Activated CD4-positive, alpha-beta T cell treated with anti-CD3 and anti-CD28 coated beads, Interleukin-2, amount 10 ng/mL, durations not matched to agents 24 days and 14 days (primary cell): ENCODE measurements at places on chromosomes 4 and X. TPM values are rescaled to one million over a fixed set of nuclear protein-coding genes. Genes with fewer than 3 reads are reported as not detected.

The UGT2B7 gene
- not detected in 2 replicates for total RNA-seq

The CEP44 gene
- total RNA-seq, result 18.2 and 20.3 TPM in 2 replicates

The KCNE5 gene
- 0.44 and 0.83 TPM in 2 replicates for total RNA-seq

The C4orf51 gene
- not detected in 2 replicates for total RNA-seq

The TMPRSS11B gene
- not detected in 2 replicates for total RNA-seq

The SLC9B1 gene
- total RNA-seq, result 0.23 and 0.47 TPM in 2 replicates

The ZNF275 gene
- 20.1 and 22.1 TPM in 2 replicates for total RNA-seq

The TMEM192 gene
- total RNA-seq, result 10.0 and 11.0 TPM in 2 replicates

The CFP gene
- total RNA-seq, result 4.0 and 4.4 TPM in 2 replicates

The MAGEA2 gene
- total RNA-seq, result not detected in 2 replicates

The CXCL5 gene
- not detected in 2 replicates for total RNA-seq

The GRIA2 gene
- not detected in 2 replicates for total RNA-seq

The SRPK3 gene
- total RNA-seq, result not detected in 2 replicates

The PHOX2B gene
- total RNA-seq, result not detected in 2 replicates

The CPLX1 gene
- total RNA-seq, result 1.0 and 1.7 TPM in 2 replicates

- H3K36me3 ChIP-seq, result no peaks in the 10 kb centered on the region
- no peak overlapping the region for H3K27ac ChIP-seq
- H3K4me1 ChIP-seq, result no peaks in the 10 kb centered on the region
- H3K27me3 ChIP-seq, result no peaks in the 10 kb centered on the region
- H3K4me3 ChIP-seq, result no peak overlapping the region
- no peak for DNase-seq
These were observed 715.1 kb downstream of the FSTL5 start for GRCh38 chr4:161448550-161449180.

GRCh38 chr4:40811956-40812355 is 62.2 kb downstream of the NSUN7 start:
- no peak for DNase-seq
- no peak overlapping the region for H3K4me3 ChIP-seq
- no peaks in the 10 kb centered on the region for H3K4me1 ChIP-seq
- no peak overlapping the region for H3K27ac ChIP-seq
- no peaks in the 10 kb centered on the region for H3K36me3 ChIP-seq
- peaks cover 9% of the 10 kb centered on the region for H3K27me3 ChIP-seq

DNA sequence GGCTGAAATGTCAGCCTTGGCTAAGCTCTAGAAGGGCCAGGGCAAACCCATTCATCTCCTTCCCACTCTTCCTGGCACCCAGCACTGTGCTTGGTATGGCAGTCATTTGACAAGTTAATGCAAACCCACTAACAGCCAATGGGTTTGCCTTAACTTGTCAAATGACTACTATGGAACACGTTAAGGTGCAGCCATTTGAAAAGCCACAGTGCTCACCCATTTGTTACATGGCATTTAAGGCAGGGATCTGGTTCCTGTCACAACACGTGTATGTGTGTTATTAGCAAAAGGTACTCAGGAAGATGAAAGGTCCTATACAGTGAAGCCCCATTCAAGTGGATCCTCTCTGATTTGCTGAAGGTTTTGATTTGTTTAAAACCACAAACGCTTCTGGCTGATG is 7.2 kb downstream of the CRMP1 start:
- no peaks in the 10 kb centered on the region for H3K4me1 ChIP-seq
- peak; percentile 45 for DNase-seq
- H3K27me3 ChIP-seq, result peaks cover 46% of the 10 kb centered on the region
- no peak overlapping the region for H3K4me3 ChIP-seq
- no peak overlapping the region for H3K27ac ChIP-seq
- no peaks in the 10 kb centered on the region for H3K36me3 ChIP-seq

- H3K4me1 ChIP-seq, result no peaks in the 10 kb centered on the region
- no peaks in the 10 kb centered on the region for H3K36me3 ChIP-seq
- no peak for DNase-seq
- no peak overlapping the region for H3K4me3 ChIP-seq
- H3K27ac ChIP-seq, result no peak overlapping the region
- no peaks in the 10 kb centered on the region for H3K27me3 ChIP-seq
These were observed 398.6 kb downstream of the ARHGAP24 start for GRCh38 chr4:85873566-85873965.

- DNase-seq, result no peak
- H3K27ac ChIP-seq, result no peak overlapping the region
- no peak overlapping the region for H3K4me3 ChIP-seq
- H3K4me1 ChIP-seq, result peaks cover 7% of the 10 kb centered on the region
These were observed 18.5 kb downstream of the TAB3 start for GRCh38 chrX:30870572-30870971.

GRCh38 chrX:68498044-68498507 is 775 bp upstream of the YIPF6 start:
- no peaks in the 10 kb centered on the region for H3K27me3 ChIP-seq
- peak overlapping the region; percentile 97 for H3K27ac ChIP-seq
- H3K36me3 ChIP-seq, result peaks cover 8% of the 10 kb centered on the region
- peaks cover 11% of the 10 kb centered on the region for H3K4me1 ChIP-seq

DNA sequence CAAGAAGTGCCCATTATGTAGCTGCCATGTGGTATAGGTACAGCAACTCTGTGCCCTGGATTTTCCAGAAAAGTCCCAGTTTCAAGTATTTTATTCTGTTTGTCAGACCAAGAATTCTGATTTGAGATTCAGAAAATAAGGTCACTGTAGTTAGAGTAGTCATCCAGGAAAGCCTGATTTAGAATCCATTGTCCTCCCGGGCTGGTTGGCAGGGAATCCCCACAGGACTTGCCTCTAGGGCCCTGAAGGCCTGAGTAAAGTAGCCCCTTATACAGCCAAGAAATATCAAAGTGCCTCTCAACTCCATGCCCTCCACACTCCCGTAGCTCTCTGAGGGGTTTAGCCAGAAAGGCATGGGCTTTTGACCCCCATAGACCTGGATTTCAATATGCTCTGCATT is 36.3 kb downstream of the RTL5 start:
- H3K36me3 ChIP-seq, result no peaks in the 10 kb centered on the region
- H3K27ac ChIP-seq, result no peak overlapping the region
- peaks cover 42% of the 10 kb centered on the region for H3K27me3 ChIP-seq
- DNase-seq, result no peak
- H3K4me1 ChIP-seq, result peaks cover 9% of the 10 kb centered on the region
- H3K4me3 ChIP-seq, result no peak overlapping the region

DNA sequence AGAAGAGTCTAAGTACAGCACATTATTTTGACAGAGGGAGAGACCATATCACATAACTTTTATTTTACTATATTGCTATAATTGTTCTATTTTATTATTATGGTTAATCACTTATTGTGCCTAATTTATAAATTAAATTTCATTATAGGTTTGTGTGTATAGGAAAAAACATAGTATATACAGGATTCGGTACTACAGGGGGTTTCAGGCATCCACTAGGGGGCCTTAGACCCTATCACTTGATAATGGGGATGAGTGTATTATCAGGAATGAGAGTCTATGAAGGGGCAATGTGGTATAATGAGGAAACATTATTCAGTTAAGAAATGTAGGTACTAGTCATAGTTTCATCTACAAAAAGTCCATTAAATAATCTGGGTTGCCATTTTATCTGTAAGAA is 833.1 kb downstream of the C4orf33 start:
- no peaks in the 10 kb centered on the region for H3K36me3 ChIP-seq
- H3K4me1 ChIP-seq, result no peaks in the 10 kb centered on the region
- DNase-seq, result no peak
- no peak overlapping the region for H3K4me3 ChIP-seq
- H3K27me3 ChIP-seq, result no peaks in the 10 kb centered on the region

- no peaks in the 10 kb centered on the region for H3K27me3 ChIP-seq
- H3K4me3 ChIP-seq, result no peak overlapping the region
- no peak for DNase-seq
- H3K27ac ChIP-seq, result no peak overlapping the region
These were observed 26.7 kb upstream of the RBM47 start for GRCh38 chr4:40656201-40656863.

- H3K27me3 ChIP-seq, result no peaks in the 10 kb centered on the region
- no peak overlapping the region for H3K4me3 ChIP-seq
- no peak overlapping the region for H3K27ac ChIP-seq
- no peaks in the 10 kb centered on the region for H3K4me1 ChIP-seq
These were observed 1699.2 kb upstream of the IGFBP7 start for GRCh38 chr4:58809366-58809765.

DNA sequence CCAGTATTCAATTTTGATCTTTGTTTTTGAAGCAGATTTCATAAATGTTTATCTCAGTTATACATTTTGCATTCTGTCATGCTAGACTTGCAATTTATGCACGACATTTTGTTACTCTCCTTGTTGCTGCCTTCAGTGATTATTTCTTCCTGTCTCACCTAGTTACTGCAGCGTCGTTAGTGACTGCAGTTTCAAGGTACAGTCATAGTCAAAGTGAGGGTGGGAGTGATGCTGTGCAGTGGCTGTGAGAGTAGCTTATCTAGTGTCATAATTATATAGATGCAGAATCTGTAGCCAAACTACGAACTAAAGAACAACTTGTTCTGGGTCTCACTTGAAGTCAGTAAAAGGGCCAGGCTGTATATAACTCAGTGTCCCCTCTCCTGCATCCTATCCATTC is 69.8 kb downstream of the GPR101 start:
- no peaks in the 10 kb centered on the region for H3K27me3 ChIP-seq
- peak overlapping the region; percentile 4 for H3K27ac ChIP-seq
- H3K4me1 ChIP-seq, result peaks cover 10% of the 10 kb centered on the region
- peak; percentile 55 for DNase-seq

DNA sequence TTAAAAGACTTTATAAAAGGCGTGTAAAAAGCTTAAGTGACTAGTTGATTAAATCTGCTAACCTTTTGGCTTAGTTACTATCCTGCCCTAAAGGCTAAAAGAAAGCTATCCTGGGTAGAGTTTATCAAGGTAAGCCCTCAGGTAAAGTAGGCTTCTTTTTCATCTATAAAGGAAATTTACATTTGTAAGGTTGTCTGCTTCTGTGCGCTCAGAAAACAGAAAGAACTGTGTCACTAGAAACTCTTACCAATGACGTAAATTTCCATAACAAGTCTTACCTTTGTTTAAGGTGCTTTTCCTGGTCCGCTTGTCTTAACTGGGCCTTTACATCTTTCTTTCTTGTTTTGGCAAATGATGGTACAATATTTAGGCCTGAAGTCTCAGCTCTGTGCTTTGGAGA is 37.7 kb upstream of the FGF2 start:
- H3K27me3 ChIP-seq, result peaks cover 2% of the 10 kb centered on the region
- peaks cover 7% of the 10 kb centered on the region for H3K36me3 ChIP-seq
- H3K27ac ChIP-seq, result no peak overlapping the region
- DNase-seq, result no peak
- H3K4me1 ChIP-seq, result peaks cover 24% of the 10 kb centered on the region
- no peak overlapping the region for H3K4me3 ChIP-seq

DNA sequence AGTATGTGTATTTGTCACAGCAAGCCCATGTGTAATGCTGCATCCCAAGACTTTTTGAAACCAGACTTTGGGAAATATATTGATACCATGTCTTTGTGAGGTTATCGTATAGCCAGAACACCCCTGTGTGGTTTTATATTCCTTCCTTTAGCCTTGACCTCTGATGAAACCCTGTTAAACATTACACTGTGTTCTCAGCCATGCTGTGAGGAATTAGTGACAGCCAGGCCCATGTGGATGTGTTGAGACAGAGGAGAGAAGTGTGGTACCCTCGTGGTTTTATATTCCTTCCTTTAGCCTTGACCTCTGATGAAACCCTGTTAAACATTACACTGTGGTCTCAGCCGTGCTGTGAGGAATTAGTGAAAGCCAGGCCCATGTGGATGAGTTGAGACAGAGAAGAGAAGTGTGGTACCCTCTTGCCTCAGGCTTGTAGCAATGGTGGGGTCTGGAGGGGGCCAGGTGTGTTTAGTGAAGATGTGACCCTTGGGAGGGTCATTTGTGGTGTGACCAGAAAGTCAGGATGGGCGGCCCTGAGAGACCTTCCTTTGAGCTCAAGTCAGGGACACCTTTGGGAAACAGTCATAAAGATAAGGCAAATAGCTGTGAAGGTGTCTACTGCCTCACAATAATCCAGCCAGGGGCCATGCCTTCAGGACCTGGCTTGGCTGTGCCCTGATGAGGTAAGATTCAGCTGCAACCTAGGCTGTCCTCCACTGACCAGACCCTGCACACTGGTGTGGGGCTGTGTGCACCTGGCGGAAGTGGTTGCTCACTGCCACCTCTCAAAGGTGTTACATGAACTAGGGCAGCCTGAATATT is 110.0 kb downstream of the IRF2 start:
- H3K36me3 ChIP-seq, result no peaks in the 10 kb centered on the region
- no peak overlapping the region for H3K27ac ChIP-seq
- H3K27me3 ChIP-seq, result no peaks in the 10 kb centered on the region

DNA sequence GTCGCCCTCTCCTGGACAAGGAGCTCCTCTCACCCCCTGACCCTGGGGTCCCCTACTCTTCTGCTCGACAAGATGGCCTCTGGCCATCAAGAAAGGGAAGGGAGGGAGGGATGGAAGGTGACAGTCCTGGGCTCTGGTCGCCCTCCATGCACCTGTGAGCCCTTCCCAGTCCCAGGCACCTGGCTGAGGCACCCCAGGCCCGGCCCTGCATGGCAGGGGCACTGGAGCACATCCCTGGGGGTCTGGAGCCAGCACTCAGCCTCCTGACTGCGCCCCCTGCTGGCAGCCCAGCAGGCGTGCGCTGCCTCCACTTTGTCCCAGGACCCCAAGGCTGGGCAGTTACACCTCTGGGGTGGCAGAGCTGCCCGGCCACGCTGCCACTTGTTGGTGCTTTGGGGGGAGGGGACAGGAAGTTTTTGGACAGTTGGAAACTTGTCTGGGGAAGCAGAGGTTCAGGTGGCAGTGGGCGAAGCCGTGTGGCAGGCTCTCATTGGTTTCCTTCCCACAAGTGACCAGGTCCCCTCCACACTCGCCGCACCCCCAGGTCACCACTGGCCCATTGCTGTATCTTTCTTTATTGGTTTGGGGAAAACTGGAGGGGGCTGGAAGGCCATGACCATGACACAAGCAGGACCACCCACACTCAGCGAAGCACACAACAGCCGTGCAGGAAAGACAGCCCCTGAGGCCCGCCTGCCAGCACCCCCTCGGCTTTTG is 4.3 kb downstream of the PNCK start:
- peaks cover 10% of the 10 kb centered on the region for H3K4me1 ChIP-seq
- H3K4me3 ChIP-seq, result no peak overlapping the region
- no peak overlapping the region for H3K27ac ChIP-seq
- DNase-seq, result peak; percentile 81

GRCh38 chrX:73126240-73126639 is 46.9 kb upstream of the PABPC1L2A start:
- H3K36me3 ChIP-seq, result no peaks in the 10 kb centered on the region
- peaks cover 4% of the 10 kb centered on the region for H3K4me1 ChIP-seq
- H3K27me3 ChIP-seq, result no peaks in the 10 kb centered on the region
- DNase-seq, result no peak

DNA sequence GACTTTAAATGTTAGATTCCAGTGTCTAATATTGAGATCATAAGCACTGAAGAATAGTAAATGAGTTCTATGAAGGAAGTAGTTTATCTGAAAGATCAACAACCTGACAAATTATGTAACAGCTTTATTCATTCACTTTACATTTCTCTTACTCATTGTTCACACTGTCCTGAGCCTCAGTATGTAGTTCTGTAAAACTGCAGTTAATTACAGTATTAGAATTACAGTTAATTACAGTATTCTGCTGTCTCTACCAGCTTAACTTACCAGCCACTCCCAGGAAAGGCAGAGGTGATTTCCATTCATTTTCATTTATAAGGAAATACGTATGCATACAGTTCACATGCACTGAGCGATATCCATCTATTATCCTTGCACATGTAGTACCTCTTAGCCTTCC is 32.7 kb downstream of the NFKB1 start:
- peaks cover 46% of the 10 kb centered on the region for H3K4me1 ChIP-seq
- DNase-seq, result no peak
- no peak overlapping the region for H3K27ac ChIP-seq
- H3K36me3 ChIP-seq, result peaks cover 57% of the 10 kb centered on the region

GRCh38 chr4:143407474-143407873 is 70.8 kb downstream of the GAB1 start:
- peaks cover 17% of the 10 kb centered on the region for H3K4me1 ChIP-seq
- H3K4me3 ChIP-seq, result no peak overlapping the region
- no peak for DNase-seq
- H3K27ac ChIP-seq, result no peak overlapping the region
- no peaks in the 10 kb centered on the region for H3K36me3 ChIP-seq
